Endothelial cell (in vitro differentiated cells): ENCODE measurements at places on chromosomes 11 and 22.

- no peaks in the 10 kb centered on the region for H3K4me1 ChIP-seq
- peaks cover 1% of the 10 kb centered on the region for H3K27me3 ChIP-seq
- H3K36me3 ChIP-seq: no peaks in the 10 kb centered on the region
- H3K27ac ChIP-seq: no peak overlapping the region
- no peak for DNase-seq
- no peak overlapping the region for H3K4me3 ChIP-seq
Measured at GRCh38 chr11:87573708-87574107, 536.0 kb downstream of the TMEM135 start.

DNA sequence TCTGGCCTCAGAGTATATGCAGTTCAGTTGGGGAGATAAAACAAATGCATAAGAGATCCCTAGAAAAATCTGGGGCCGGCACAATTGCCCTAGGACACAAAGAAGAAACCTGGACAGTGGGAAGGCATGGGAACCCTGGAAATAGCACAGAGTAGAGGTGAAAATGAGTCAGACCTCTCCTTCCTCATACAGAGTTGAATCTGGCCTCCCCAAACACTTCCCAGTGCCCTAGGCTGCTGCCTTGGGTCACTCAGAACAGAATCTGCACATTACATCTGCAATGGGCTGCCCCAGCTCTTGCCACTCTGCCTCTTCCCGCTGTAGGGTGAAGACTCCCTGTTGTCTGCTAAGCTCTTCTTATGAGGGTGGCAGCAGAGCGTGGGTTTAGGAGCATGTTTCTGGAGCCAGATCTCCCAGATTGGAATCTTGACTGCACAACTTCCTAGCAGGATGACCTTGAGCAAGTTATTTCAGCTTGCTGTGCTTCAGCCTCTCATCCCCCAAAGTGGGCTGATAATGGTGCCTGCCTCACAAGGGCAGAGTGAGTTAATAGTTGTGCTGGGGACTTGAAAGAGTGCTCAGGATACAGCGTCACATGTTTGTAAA, 47.1 kb upstream of the NECTIN1 start:
- peaks cover 7% of the 10 kb centered on the region for H3K27me3 ChIP-seq
- peaks cover 4% of the 10 kb centered on the region for H3K4me1 ChIP-seq
- H3K4me3 ChIP-seq: no peak overlapping the region
- no peak overlapping the region for H3K27ac ChIP-seq

DNA sequence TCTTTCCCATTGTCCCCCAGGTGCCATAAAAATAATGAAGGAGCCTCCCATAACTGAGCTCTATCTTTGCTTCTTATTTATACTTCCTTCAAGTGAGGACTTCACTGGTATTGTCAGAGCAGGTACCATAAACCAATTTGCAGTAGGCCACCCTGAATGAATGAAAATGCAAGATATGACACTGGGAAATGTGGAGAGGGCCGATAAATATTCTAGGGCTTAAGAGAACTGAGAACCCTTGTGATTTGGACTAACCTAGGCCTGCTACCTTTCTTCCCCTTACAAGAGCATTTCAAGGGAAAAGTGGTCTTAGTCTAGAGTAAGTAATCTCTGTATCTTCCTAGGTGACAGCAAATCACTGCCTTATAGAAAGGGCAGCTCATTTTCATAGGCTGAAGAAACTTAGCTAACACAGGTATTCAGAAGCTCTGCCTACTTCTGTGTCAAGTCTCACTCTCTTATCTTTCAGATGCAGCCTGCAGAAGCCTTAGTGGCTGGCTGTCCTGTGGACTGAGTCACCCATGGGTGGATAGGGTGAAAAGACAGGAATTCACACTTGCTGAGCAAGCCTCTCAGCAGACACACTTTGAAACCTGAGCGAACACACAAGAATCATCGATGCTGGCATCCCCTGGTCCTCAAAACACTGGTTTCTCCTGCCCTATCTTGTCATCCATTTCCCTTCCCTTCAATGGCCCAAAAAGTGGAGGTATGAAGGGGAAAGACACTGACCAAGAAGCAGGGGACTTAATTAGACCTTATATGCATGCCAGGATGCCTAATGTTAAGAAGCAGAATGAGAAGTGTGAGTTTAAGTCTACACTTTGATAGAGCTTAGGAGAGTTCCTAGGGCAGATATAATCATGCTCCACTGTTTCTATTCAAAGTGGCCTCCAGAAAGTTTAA, 15.2 kb downstream of the NRIP3 start:
- H3K27ac ChIP-seq: no peak overlapping the region
- H3K36me3 ChIP-seq: no peaks in the 10 kb centered on the region
- DNase-seq: no peak
- H3K4me1 ChIP-seq: no peaks in the 10 kb centered on the region

GRCh38 chr11:62433904-62434276, 15.1 kb downstream of the SCGB1A1 start:
- no peak overlapping the region for H3K27ac ChIP-seq
- peaks cover 26% of the 10 kb centered on the region for H3K4me1 ChIP-seq
- peaks cover 5% of the 10 kb centered on the region for H3K36me3 ChIP-seq
- no peak overlapping the region for H3K4me3 ChIP-seq
- DNase-seq: no peak

DNA sequence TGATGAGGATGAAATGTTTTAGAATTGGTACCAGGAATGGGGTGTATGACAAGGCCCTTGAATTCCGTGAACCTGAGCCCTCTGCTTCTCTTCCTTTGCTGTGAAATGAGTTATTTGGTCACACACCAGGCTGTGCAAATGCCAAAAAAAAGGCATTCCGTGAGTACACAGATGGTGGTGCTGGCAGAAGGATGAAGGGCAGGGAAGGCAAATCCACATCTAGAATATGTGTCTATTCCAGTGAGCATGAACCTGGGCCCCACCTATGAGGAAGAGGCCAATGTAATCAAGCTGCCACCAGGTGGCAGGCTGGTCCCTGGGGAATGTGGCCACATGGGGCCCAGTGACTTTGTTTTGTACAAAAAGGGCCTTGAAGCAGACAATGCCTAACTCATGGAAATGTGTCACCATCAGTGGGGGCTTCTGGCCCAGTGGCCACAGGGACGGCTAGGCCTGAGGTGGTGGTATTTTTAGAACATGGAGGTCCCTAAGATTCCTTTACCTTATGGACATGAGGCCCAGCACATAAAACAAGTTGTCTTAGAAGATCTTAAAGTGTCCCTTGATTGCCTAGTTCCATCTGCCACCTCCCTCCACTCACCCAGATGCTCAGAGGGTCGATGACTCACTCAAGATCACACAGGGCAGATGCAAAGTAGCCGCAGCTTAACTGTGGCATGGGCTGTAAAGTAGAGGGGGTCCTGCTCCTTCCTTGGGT, 3.9 kb upstream of the RNF215 start:
- H3K4me1 ChIP-seq: peaks cover 11% of the 10 kb centered on the region
- DNase-seq: peak; percentile 51
- no peak overlapping the region for H3K4me3 ChIP-seq
- no peak overlapping the region for H3K27ac ChIP-seq
- H3K27me3 ChIP-seq: peaks cover 8% of the 10 kb centered on the region

GRCh38 chr11:76653012-76653673, 17.4 kb downstream of the LRRC32 start:
- DNase-seq: no peak
- peaks cover 15% of the 10 kb centered on the region for H3K27me3 ChIP-seq
- H3K27ac ChIP-seq: peak overlapping the region; percentile 44
- peaks cover 22% of the 10 kb centered on the region for H3K4me1 ChIP-seq
- peaks cover 7% of the 10 kb centered on the region for H3K36me3 ChIP-seq

GRCh38 chr11:67584205-67584880, 731 bp downstream of the GSTP1 start:
- H3K36me3 ChIP-seq: peaks cover 32% of the 10 kb centered on the region
- DNase-seq: peak; percentile 43
- H3K27me3 ChIP-seq: peaks cover 8% of the 10 kb centered on the region
- H3K4me1 ChIP-seq: peaks cover 20% of the 10 kb centered on the region
- H3K4me3 ChIP-seq: peak overlapping the region; percentile 89

DNA sequence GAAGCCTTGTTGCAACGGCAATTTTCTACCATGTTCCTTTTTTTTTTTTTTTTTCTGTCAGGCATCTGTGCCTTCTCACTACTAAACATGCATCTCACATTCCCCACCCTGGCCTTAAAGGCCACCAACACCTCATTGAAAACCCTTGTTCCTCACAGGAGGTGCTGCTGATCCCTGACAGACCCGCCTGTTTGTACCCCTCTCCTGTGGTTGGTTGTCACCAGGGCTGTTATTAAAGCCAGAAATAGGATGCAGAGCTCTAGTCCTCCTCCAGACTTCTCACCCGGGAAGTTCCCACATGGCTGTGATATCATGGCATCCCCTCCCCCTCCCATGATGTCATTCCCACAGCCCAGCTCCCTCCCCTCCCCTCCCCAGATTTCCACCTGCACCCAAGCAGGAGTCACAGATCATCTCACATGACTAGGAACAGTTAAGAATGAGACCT, 302.8 kb upstream of the NCAM1 start:
- H3K27ac ChIP-seq: no peak overlapping the region
- H3K36me3 ChIP-seq: no peaks in the 10 kb centered on the region
- DNase-seq: no peak
- H3K4me3 ChIP-seq: no peak overlapping the region
- H3K4me1 ChIP-seq: no peaks in the 10 kb centered on the region

GRCh38 chr11:44261800-44262591, 47.9 kb downstream of the ALX4 start:
- peaks cover 3% of the 10 kb centered on the region for H3K4me1 ChIP-seq
- H3K4me3 ChIP-seq: no peak overlapping the region
- peaks cover 9% of the 10 kb centered on the region for H3K27me3 ChIP-seq

GRCh38 chr22:23750714-23751440, at the start of gene ZNF70:
TSS of gene ZNF70 (minus strand) at chr22:23751112. CDS start at chr22:23745140, 5,972 bp downstream.
- H3K27me3 ChIP-seq: peaks cover 4% of the 10 kb centered on the region
- H3K4me3 ChIP-seq: peak within 1 kb of the TSS; percentile 89
- peaks cover 13% of the 10 kb centered on the region for H3K4me1 ChIP-seq
- H3K36me3 ChIP-seq: peaks cover 5% of the 10 kb centered on the region
- H3K27ac ChIP-seq: no peak within 1 kb of the TSS

DNA sequence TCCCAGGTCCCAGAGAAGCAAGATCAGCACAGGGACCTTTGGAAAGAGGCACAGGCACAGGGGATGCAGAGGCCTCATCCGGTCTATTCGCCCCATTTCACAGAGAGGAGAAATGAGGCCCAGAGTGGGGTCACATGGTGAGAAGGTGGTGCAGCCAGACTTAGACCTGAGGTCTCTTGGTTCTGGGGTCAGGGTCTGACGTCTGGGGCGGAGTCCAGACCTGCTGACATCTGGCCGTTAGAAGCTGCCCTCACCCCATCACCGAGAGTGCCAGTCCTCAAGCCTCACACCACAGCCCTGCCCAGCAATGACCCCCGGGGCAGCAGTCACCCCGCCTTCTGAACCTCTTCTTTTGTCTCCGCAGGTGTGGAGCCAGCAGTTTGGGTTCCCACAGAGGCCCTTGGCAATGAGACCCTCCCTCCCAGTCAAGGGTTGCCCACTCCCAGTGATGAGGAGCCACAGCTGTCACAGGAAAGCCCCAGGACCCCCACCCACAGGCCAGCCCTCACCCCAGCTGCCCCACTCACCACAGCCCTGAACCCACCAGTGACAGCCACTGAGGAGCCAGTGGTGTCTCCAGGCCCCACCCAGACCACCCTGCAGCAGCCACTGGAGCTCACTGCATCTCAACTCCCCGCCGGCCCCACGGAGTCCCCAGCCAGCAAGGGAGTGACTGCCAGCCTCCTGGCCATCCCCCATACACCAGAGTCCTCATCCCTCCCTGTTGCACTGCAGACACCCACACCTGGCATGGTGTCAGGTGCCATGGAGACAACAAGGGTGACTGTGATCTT, 62.4 kb downstream of the OTOG start:
- H3K4me1 ChIP-seq: no peaks in the 10 kb centered on the region
- H3K36me3 ChIP-seq: peaks cover 3% of the 10 kb centered on the region
- H3K27ac ChIP-seq: no peak overlapping the region
- no peak overlapping the region for H3K4me3 ChIP-seq
- H3K27me3 ChIP-seq: peaks cover 18% of the 10 kb centered on the region
- no peak for DNase-seq

GRCh38 chr11:45880772-45881570, 4.5 kb upstream of the MAPK8IP1 start:
- H3K36me3 ChIP-seq: peaks cover 37% of the 10 kb centered on the region
- DNase-seq: no peak
- no peak overlapping the region for H3K4me3 ChIP-seq
- peaks cover 7% of the 10 kb centered on the region for H3K4me1 ChIP-seq
- H3K27ac ChIP-seq: no peak overlapping the region
- H3K27me3 ChIP-seq: peaks cover 14% of the 10 kb centered on the region
